ENCODE measurements at places on chromosomes 12 and 14.

DNA sequence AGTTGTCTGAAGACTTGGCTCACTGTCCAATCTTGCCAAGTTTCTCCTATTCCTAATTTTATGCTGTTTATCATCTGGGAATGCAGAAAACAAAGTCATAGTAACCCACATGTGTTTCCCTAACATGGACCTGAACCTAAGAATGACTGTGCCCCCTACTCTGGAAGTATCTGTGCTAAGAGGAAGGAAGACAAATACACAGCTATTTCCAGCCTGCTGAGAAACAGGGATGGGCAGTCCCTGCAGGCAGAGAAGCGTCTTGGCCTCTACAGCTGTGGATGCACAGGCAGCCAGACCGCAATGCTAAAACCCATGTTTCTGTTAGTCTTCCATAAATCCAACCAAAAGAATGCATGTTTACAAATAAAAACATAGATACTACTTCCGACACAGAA lies 56.2 kb downstream of the DUSP16 start:
- DNase-seq: no peak

GRCh38 chr12:31322801-31323207 lies 3.1 kb downstream of the SINHCAF start:
- DNase-seq: no peak

DNA sequence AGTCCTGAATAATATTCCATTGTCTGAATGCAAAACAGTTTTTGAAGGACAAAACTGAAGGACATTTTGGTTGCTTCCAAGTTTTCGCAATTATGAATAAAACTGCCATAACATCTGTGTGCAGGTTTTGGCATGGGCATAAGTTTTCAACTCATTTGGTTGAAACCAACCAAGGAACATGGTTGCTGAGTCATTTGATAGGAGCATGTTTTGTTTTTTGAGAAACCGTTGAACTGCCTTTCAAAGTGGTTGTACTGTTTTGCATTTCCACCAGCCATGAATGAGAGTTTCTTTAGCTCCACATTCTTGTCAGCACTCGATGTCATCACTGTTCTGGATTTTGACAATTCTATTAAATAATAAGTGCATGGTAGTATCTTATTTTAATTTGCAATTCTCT lies 23.0 kb upstream of the GSG1 start:
- no peak for DNase-seq

DNA sequence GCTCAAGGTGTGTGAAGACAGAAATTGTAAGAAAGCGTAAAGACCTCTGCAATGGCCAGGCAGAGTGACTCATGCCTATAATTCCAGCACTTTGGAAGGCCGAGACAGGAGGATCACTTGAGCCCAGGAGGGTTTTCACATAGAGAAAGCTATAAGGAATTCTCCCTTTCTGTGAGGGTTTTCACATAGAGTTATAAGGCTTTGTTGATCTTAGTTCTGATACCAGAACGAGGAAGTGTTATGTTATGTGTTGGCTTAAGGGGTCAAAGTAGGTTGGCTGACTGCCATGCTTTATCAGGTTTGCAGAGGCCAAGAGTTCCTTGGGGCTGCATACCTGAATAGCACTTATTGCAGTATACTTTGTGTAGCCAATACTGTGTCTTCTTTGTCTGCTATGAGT lies 139.1 kb downstream of the ERC1 start:
- no peak for DNase-seq

DNA sequence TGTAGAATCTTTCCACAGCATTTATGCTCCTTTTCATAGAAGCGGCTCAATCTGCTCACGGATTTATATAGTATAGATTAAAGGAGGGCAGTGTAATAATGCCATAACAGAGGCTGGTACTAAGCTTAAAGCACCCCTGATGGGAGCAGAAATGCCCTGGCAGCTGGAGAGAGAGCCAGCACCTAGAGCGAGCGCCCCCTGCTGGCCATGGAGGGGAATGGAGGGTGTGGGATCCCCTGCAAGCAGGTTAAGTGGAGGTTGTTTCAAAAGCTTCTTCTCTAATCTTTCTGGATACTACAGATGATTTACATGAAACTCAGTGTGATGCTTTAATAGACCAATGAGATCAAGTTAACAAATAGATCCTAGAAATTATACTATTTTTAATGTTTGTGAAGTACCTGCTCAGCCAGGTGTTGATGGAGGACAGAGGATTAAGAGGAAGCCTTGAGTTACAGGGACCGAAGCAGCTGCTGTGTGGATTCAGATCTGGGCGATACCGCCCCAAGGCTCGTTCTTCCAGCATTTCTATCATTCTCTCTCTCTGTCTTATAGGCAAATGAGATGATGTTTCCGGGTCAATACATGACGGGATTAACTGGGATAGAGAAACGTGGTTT lies 1519.3 kb upstream of the TMEM132C start:
- DNase-seq: no peak

DNA sequence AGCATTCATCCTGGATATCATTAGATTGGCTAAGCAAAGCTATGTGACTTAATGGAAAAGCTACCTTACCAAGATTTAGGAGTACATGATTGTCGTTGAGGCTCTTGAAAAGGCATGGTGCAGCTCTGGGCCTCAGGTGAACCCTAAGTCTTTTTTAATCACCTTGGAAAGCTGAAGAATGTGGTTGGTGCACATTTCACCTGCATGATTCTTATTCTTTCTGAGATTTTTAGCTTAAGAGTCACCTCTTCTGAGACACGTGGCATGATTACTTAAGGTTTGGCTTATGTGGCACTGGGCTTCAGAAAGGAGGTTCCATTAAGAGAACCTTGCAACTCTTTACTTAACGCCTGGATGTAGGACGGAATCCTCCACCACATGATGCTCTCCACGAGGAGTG lies 498.5 kb downstream of the TMEM117 start:
- no peak for DNase-seq

- no peak for DNase-seq
Measured at GRCh38 chr14:99040052-99040451, 231.9 kb downstream of the BCL11B start.

DNA sequence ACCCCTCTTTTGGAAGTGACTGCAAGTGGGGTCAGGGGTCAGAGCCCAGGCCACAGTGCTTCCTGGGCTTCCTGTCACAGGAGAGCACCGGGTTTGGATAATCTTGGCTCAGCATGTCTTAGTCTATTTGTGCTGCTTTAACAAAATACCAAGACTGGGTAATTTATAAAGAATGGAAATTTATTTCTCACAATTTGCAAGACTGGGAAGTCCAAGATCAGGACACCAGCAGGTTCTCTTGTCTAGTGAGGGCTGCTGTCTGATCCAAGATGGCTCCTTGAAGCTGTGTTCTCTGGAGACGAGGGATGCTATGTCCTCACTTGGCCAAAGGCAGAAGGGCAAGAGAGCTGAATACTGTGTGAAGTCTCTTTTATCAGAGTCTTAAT lies 74.1 kb downstream of the RIN3 start:
- DNase-seq: no peak

DNA sequence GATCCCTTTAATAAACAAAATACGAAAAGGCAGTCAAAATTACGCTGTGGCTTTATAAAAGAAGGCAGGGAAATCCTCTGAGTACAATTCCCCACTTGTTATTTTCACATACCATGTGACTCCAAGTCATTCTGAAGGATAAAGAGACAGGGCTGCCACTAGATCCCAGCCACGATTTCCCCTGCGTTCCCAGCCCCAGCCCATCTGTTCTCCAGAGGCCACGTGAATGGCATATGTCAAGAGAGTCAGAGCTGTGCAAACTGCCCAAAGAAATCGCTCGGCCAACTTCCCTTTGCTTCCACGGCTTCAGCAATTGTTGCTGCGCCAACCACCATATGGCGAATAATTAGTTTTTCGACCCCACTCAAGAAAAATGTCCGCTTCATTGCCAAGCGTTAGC lies 161.3 kb downstream of the C12orf42 start:
- no peak for DNase-seq

- DNase-seq: no peak
Measured at GRCh38 chr12:26239852-26240815, 44.8 kb downstream of the SSPN start.

DNA sequence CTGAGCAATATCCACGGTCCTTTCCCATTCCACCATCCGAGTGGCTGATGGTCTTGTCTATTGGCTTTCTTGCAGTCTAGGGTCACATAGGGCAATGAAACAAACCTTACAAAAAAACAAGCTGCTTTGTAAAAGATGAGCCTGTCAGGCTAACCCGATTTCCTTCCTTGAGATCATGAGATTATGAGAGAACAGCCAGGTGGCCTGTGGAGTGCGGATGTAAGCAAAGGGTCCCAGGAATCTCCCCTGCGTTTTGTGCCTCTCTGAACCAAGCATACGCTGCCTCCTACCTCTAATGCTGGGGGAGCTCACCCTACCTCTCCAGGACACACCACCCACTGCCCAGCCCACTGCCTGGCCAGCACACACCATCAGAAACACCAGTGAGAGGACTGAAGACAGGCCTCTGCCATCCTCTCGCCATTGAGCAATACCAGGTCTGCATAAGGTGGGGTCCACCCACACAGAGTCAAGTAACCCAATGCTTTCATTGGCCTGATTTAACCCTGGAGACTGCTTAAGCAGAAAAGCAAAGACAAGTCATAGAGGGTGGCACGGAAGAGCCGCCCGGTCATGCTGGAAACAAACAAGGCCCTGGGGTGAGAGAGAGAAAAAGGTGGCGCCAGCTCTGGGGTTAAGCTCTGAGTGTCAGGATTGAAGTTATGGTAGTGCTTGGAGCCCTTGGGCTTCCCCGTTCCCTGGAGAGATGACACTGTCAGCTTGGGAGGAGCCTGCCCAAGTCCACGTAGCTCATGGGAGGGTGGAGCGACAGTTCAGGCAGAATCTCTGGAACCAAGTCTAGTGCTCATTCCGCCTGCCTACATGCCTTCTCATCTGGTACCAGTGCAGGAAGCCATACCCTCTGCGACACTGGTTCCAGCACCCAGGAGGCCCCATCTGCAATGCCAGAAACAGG lies 46.6 kb downstream of the CALM1 start:
- no peak for DNase-seq

- DNase-seq: no peak
Measured at GRCh38 chr12:7899755-7900154, 27.0 kb upstream of the SLC2A14 start.

- no peak for DNase-seq
Measured at GRCh38 chr12:19201661-19202060, 72.1 kb downstream of the PLEKHA5 start.

DNA sequence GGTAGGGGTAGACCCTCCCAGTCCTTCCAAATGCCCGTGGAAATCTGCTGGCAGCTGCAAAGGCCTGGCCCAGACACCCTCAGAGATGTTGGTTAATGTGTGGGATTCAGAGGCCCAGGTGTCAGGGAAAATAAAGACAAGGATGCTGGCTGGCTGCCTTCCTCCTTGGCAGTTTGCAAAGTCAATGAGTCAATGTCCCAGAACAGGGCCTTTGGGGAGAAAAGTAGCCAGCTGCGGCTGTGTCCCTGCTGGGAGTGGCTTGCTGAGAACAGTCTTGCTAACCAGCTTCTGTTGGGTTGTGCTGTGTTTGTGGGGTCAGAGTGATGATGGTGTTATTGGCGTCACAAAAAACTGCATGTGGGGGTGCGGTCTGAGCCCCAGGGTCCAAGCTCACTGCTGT lies 29.2 kb downstream of the GLRX5 start:
- no peak for DNase-seq

GRCh38 chr12:6280053-6280469 lies 30.4 kb upstream of the PLEKHG6 start:
- no peak for DNase-seq

DNA sequence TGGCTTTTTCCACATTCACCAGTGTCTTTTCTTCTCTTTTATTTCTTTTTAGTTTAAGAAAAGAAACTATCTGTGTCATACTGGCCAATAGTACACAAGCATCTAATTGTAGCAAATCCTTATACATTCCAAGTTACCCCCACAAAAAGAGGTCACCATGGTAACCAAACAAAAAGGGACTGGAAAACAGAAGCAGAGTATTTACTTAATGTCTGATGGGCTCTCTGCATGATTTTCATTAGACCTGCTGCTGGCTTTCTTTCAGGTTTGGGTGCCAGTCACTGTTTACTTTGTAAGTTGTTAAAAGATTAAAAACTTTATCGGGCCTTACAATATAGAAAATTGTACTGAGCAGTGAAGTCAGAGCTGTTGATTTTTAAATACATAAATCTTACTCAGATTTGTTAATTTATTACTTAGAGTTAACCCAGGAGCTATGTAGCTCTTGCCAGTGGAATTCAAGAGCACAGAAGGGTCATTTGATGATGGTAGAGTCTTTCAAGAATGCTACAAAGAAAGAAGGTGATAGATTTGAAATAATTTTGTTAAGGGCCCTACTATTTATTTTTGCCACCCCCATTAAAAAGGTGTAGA lies 123.9 kb downstream of the BRMS1L start:
- DNase-seq: no peak

GRCh38 chr14:93946541-93947090 lies 19.5 kb downstream of the FAM181A start:
- no peak for DNase-seq

DNA sequence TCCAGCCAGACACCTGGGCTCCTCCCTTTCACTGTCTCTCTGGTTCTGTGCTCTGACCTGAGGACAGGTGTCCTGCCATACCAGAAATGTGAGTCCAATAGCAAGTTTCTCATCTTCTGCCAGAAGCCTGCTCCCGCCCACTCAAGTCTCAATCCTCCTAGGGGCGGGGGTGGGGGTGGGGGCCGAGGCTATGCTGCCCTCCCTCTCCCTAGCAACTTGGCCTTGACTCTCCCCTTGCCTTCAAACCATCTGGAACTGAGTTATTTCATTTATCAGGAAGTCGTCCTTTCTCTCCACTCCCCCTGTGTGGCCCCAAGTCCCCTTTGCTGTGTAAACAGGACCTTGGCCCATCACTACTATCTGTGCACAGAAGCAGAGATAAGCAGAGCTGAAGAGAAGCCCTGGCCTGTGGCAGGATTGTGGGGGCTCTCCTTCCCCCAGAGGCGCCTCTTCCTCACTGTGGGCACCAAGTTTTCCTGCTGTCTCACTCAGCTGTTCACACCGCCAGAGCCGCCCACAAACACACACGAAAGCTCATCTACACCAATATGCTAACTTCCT lies 117.1 kb downstream of the DPF3 start:
- DNase-seq: no peak

DNA sequence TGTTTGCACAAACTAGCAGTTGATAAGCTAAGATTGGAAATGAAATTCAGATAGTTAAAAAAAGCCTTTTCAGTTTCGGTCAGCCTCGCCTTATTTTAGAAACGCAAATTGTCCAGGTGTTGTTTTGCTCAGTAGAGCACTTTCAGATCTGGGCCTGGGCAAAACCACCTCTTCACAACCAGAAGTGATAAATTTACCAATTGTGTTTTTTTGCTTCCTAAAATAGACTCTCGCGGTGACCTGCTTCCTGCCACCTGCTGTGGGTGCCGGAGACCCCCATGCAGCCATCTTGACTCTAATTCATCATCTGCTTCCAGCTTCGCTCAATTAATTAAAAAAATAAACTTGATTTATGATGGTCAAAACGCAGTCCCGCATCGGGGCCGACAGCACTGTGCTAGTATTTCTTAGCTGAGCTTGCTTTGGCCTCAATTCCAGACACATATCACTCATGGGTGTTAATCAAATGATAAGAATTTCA lies 335.6 kb downstream of the TMEM121 start:
- DNase-seq: no peak

DNA sequence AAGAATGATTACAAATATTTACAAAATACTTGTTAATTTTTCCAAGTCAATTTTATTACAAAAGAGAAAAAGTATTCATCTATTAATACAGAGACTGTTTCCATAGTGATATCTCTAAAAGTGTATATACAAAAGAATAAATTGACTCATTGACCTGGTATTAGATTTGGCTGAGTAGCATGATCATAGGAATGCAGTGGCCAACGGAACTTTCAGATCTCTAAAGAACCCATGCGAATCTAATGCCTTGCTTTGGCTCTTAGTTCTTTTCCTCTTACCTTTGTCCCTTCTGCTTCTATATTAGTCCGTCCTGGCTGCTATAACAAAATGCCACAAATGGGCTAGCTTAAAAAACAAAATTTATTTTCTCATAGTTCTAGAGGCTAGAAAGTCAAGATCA lies 717.8 kb downstream of the TMTC2 start:
- DNase-seq: no peak
